Stimulated activated CD8-positive, alpha-beta memory T cell treated with anti-CD3 and anti-CD28 coated beads, Interleukin-15, amount 100 ng/mL, for 4 hours (primary cell): ENCODE measurements at places on chromosomes 16 and 17.

DNA sequence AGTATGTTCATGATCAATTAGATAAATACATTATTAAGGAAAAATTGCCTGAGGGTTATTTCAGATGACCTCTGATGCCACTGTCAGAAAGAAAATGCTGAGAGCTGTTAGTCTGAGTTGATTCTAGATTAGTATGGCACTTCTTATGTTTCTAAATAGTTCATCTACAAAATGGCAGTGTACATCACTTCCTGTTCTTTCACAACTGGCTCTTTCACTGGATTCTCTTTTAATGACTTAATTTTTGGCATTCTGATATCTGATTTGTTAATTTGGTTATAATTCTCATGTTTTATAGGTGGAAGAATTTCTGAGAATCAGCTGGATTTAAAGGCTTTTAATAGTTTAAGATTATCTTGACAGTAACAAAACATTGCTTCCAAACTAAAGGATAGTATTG is 3.3 kb downstream of the TAOK1 start:
- no peak for DNase-seq

DNA sequence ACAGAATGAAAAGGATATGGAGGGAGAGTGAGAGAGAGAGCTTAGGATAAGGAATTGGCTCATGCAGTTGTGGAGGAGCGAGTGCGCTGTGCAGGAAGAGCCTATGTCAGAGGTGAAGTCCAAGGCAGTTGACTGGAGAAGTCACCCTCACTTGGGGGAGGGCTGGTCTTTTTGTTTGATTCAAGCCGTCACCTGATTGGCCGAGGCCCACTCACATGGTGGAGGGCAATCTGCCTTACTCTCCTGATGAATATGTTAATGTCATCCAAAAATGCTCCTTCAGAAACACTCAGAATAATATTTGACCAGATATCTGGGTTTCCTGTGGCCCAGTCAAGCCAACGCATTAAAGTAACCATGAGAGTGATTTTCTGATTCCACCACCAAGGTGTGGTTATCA is 131.7 kb downstream of the KATNIP start:
- no peak for DNase-seq

DNA sequence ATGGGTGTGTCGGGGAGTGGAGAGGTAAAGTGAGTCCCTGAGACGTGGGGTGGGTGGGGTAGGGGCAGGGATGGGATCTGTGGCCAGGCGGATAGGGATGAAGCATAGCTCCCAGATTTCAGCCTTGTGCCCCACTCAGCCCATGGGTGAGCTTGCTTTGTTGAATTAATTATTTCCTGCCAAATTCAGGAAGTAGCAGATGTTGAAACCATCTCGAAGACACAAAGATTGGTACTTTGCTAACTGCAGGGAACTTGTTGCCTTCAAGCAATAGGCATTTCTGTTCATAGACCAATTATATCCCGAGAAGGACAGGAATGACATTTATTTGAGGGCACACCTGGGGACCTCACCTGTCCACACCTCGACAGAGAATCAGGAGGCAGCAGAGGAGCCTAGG is 11.0 kb upstream of the C16orf74 start:
- DNase-seq = no peak

DNA sequence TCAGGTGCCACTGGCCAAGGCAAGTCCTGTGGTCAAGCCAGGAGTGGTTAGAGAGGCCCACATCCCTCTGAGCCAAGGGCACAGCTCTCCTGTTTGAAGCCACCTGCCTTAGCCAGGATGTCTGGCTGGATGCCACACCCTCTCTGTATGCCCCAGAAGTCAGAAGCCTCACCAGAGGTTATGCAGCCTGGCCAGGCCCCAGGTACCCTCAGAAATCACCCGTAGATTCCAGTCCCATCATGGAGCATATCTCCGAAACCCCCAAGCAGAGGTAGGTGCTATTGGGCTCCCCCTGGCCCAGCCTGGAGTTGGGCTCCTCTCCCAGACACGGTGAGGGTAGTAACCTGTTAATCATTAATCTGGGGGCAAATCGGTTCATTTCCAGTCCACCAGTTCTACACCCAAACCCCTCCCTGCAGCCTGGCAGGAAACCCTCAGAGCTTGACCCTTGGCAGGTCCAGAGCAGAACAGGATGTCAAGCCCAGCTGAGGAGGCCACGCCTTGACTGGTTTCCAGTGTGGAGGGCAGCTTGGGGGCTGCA is 60.6 kb upstream of the TMEM97 start:
- no peak for DNase-seq
